ENCODE measurements at places on chromosomes 4 and X.

- no peak for DNase-seq
Measured at GRCh38 chrX:46587158-46587557, 13.6 kb downstream of the CHST7 start.

GRCh38 chr4:126756050-126756829 is 876.5 kb upstream of the INTU start:
- DNase-seq, result no peak

- no peak for DNase-seq
Measured at GRCh38 chrX:139647597-139647996, 60.4 kb downstream of the MCF2 start.

- DNase-seq, result no peak
Measured at GRCh38 chr4:71186257-71186565, 152.6 kb upstream of the SLC4A4 start.

DNA sequence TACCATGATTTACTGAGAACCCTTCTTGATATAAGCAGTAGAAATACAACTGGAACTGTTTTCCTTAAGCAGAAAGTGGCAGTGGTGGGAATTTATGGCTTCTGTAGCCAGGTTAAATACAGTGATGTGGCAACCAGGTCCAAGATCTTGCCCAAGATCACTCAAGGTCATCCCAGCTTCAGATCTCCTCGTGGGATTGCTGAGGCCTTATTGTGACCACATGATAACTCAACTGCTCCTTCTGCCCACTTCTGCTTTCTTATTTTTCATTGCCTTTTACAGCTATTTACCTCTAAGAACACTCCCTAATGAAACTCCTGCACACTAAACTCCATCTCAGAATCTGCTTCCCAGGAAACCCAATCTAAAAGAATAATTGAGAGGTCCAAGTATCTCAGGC is 12.4 kb upstream of the CYBB start:
- no peak for DNase-seq

GRCh38 chr4:187666697-187667494 is 328.7 kb upstream of the ZFP42 start:
- no peak for DNase-seq

GRCh38 chrX:115311139-115311538 is 21.6 kb downstream of the LUZP4 start:
- DNase-seq, result no peak

GRCh38 chr4:185772391-185773093 is 39.5 kb downstream of the SORBS2 start:
- DNase-seq, result no peak

DNA sequence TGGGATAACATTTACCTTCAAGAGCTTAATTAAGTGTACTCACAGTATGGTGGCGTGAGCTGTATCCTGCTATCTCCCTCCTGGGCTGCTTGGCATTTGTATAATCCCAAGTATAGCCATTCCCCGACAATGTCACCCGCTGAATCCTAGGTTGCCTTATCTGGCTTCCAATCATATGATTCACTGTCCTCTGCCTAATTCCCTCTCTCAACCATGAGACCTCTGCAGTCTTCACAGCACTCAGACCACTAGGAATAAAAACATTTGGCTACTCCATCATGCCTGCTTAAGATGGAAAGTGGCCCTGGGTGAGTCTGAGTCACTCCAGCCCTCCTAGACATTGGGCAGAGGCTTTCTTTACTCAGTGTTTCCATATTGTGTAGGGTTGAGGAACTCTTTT is 28.9 kb upstream of the WDFY3 start:
- no peak for DNase-seq

GRCh38 chr4:55291227-55291640 is 54.8 kb upstream of the SRD5A3 start:
- no peak for DNase-seq

- no peak for DNase-seq
Measured at GRCh38 chrX:24692305-24692704, 1.4 kb upstream of the POLA1 start.

GRCh38 chr4:180610324-180610723 is 1632.9 kb upstream of the TENM3 start:
- peak; percentile 9 for DNase-seq

GRCh38 chr4:113548303-113548702 is 213.2 kb downstream of the CAMK2D start:
- no peak for DNase-seq

DNA sequence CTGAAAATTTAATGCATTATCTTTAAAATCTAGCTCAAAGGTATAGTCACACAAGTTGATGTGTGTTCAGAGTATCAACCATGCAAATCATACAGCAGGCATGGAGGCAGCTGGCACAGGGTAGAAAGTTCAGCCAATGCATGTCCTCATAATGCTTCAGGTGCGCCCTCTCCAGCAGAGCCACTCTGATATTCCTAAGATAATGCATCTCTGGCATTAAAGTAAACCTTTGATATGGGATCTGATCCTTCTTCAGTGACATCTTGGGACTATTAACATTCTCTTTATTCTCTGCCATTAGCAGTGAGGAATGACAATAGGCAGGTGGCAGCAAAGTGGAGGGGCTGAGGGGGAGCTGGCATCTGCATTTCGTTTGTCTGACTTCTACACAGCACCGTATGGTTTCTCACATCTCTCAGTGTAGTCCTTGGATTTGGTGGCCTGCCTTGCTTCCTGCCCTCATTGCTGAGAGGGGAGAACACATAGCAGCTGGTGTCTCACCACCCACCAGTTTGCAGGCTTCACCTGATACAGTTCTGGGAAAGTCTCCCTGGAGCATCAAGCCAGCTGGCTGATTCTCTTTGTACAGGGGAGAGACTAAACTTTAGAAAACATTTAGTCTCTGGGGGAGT is 168.7 kb upstream of the TBC1D9 start:
- DNase-seq, result no peak

- no peak for DNase-seq
Measured at GRCh38 chr4:20041839-20042407, 209.8 kb upstream of the SLIT2 start.

DNA sequence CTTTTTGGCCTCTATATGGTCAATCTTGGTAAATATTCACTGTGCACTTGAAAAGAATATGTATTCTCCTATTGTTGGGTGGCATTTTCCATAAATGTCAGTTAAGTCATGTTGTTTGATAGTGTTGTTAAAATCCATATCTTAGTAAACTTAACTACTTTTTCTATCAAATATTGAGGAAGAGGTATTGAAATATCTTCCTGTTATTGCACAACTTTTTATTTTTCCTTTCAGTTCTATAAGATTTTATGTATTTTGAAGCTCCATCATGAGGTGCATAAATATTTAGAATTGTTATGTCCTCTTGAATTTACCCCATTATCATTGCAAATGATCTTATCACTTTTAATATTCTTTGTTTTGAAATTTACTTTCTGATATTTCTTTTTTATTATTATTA is 3.4 kb downstream of the GK2 start:
- DNase-seq, result no peak

GRCh38 chr4:173254646-173255045 is 79.5 kb downstream of the HMGB2 start:
- DNase-seq, result no peak

Data from NCI-H774 (cell line).